Upper lobe of left lung (tissue), 6 donors: ENCODE measurements at places on chromosomes 16 and 17. TPM values are rescaled to one million over a fixed set of nuclear protein-coding genes. Genes with fewer than 3 reads are reported as not detected.

PSKH1 gene
- total RNA-seq = 34.5 TPM

CEP295NL gene
- total RNA-seq = 2.6 TPM

GRCh38 chr16:4908854-4909401, 28.0 kb downstream of the PPL start:
- peaks cover 6% of the 10 kb centered on the region for H3K4me1 ChIP-seq
- no peak overlapping the region for H3K4me3 ChIP-seq
- H3K27me3 ChIP-seq = no peaks in the 10 kb centered on the region
- DNase-seq = no peak
- H3K36me3 ChIP-seq = no peaks in the 10 kb centered on the region
- H3K27ac ChIP-seq = no peak overlapping the region

GRCh38 chr16:89476379-89476778, 14.0 kb downstream of the ANKRD11 start:
- peaks cover 75% of the 10 kb centered on the region for H3K4me1 ChIP-seq
- DNase-seq = no peak
- peak overlapping the region; percentile 2 for H3K27ac ChIP-seq
- H3K4me3 ChIP-seq = no peak overlapping the region
- no peaks in the 10 kb centered on the region for H3K36me3 ChIP-seq

- H3K27me3 ChIP-seq = no peaks in the 10 kb centered on the region
- peak; percentile 70 for DNase-seq
- no peak overlapping the region for H3K4me3 ChIP-seq
- H3K36me3 ChIP-seq = no peaks in the 10 kb centered on the region
- no peaks in the 10 kb centered on the region for H3K4me1 ChIP-seq
Observed at GRCh38 chr17:58200024-58200633, 7.6 kb downstream of the EPX start.

CACNA1G gene
- total RNA-seq = not detected

DNA sequence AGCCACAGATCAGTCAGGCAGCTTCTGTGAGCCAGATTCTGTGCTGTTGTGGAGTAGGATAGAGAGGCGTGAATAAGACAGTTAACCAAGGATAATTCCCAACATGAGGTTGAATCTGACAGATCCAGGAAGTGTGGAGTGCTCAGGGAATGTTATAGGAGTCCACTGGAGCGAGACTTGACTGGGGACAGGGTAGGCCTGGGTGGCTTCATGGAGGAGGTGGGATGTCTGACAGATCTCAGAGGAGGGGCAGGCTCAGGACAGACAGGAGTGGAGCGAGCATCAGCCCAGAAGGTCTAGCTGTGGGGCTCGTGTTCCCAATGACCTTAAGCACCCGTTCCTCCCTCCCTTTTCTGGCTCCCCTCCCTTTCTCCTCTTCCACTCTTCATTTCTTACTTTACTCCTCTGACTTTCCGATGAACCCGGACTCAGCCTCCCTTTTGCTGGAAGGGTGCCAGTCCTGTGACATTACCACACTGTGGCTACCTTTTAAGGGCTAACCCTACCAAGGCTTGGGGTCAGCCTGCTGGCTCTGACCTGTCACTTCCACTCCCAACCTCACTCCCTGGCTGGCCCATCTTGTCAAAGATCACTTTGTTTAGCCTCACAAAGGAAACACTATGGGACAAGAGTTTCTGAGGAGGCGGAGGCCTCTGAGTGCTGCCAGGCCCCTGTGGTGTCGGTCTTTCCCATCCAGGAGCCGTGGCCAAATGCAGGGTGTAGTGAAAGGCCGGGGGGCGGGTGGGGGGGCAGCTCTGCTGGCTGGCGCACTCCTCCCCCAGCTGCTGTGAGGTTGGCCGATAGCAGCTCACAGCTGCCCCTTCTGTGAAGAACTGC, 28.5 kb upstream of the EFCAB13 start:
- H3K27me3 ChIP-seq = no peaks in the 10 kb centered on the region
- H3K27ac ChIP-seq = no peak overlapping the region
- H3K4me1 ChIP-seq = no peaks in the 10 kb centered on the region

GRCh38 chr17:20085283-20085845, 76.2 kb downstream of the SPECC1 start:
- DNase-seq = no peak
- H3K36me3 ChIP-seq = no peaks in the 10 kb centered on the region
- peaks cover 8% of the 10 kb centered on the region for H3K4me1 ChIP-seq
- no peak overlapping the region for H3K4me3 ChIP-seq
- no peaks in the 10 kb centered on the region for H3K27me3 ChIP-seq

- H3K4me3 ChIP-seq = no peak overlapping the region
- no peak for DNase-seq
- no peaks in the 10 kb centered on the region for H3K27me3 ChIP-seq
- H3K27ac ChIP-seq = no peak overlapping the region
- no peaks in the 10 kb centered on the region for H3K36me3 ChIP-seq
Observed at GRCh38 chr17:67520916-67521774, 144.1 kb downstream of the PITPNC1 start.

GRCh38 chr17:34199932-34200534, 55.1 kb upstream of the CCL2 start:
- H3K4me3 ChIP-seq = no peak overlapping the region
- no peak overlapping the region for H3K27ac ChIP-seq
- H3K27me3 ChIP-seq = no peaks in the 10 kb centered on the region
- H3K4me1 ChIP-seq = peaks cover 5% of the 10 kb centered on the region
- H3K36me3 ChIP-seq = no peaks in the 10 kb centered on the region

ZFPM1 gene
- 1.0 TPM for total RNA-seq

GRCh38 chr16:23537390-23537789, 19.8 kb downstream of the EARS2 start:
- no peak overlapping the region for H3K4me3 ChIP-seq
- peaks cover 18% of the 10 kb centered on the region for H3K36me3 ChIP-seq
- H3K4me1 ChIP-seq = no peaks in the 10 kb centered on the region
- no peak overlapping the region for H3K27ac ChIP-seq
- H3K27me3 ChIP-seq = no peaks in the 10 kb centered on the region

TSPAN10 gene
- 1.2 TPM for total RNA-seq

NT5M gene
- 3.7 TPM for total RNA-seq

DNA sequence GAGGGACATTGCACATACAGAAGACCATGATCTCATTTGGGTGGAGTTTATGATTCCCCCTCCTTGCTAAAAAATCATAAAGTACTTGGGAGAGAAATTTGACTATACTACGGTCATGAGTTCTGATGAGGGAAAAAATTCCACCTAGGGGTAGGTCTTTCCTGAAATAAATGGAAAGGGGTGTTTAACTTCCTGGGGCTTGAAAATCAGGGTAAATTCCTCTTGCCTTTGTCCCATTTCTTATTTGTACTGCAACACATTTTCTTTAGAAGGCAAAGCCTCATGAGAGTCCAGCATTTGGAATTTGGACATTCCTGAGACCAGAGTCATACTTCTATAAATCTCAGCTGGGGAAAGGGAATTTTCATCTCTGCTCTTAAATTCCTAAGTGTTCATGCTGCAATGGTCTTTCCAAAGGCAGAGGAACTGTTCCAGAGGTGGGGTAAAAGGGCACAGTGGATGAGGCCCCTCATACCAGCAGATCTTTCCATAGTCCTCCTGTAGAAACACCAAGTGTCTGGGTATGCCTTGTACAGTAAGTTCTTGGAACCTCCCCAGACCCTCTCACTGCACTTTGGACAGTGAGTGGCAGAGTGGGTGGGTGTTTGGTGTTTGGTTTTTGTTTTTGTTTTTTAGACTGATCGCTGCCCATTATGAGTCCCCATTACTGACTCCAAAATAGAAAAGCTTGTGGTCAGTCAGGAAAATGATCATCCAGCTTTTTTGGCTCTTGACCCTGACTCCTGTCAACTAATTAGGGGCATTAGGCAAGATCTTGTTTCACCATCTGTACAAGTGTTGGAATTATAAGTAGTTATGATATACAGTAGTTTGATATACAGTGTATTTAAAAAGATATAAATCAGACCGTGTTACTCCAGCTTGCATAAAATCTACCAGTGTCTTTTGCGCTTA, 6.0 kb downstream of the LYRM1 start:
- no peaks in the 10 kb centered on the region for H3K27me3 ChIP-seq
- DNase-seq = no peak
- H3K4me3 ChIP-seq = no peak overlapping the region
- H3K4me1 ChIP-seq = peaks cover 78% of the 10 kb centered on the region
- H3K36me3 ChIP-seq = no peaks in the 10 kb centered on the region

- no peaks in the 10 kb centered on the region for H3K36me3 ChIP-seq
- no peak overlapping the region for H3K27ac ChIP-seq
- no peaks in the 10 kb centered on the region for H3K27me3 ChIP-seq
- no peaks in the 10 kb centered on the region for H3K4me1 ChIP-seq
- no peak overlapping the region for H3K4me3 ChIP-seq
Observed at GRCh38 chr16:20782470-20782869, 18.7 kb downstream of the ACSM3 start.

GRCh38 chr17:61317779-61318178, 81.9 kb upstream of the TBX2 start:
- no peak overlapping the region for H3K4me3 ChIP-seq
- H3K27ac ChIP-seq = no peak overlapping the region
- H3K36me3 ChIP-seq = no peaks in the 10 kb centered on the region
- no peak for DNase-seq
- no peaks in the 10 kb centered on the region for H3K27me3 ChIP-seq

DNA sequence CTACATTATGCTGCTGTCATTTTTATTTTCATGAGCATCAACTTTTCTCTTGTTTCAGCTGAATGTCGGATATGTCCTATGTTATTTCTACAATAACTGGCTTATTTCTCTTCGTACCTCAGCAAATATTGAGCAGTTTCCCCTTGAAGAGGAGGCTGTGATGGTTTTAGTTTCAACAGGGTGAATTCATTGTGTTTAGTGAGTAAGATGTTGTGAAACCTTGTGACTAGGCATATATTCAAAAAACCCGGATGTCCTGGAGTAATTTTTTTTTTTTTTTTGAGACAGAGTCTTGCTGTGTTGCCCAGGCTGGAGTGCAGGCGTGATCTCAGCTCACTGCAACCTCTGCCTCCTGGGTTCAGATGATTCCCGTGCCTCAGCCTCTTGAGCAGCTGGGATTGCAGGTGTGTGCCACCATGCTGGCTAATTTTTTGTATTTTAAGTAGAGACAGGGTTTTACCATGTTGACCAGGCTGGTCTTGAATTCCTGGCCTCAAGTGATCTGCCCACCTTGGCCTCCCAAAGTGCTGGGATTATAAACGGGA, 11.1 kb downstream of the CPD start:
- no peaks in the 10 kb centered on the region for H3K4me1 ChIP-seq
- no peak overlapping the region for H3K4me3 ChIP-seq
- peaks cover 27% of the 10 kb centered on the region for H3K36me3 ChIP-seq
- H3K27ac ChIP-seq = peak overlapping the region; percentile 60
- H3K27me3 ChIP-seq = no peaks in the 10 kb centered on the region

HBA1 gene
- 52.7 TPM for total RNA-seq

DNA sequence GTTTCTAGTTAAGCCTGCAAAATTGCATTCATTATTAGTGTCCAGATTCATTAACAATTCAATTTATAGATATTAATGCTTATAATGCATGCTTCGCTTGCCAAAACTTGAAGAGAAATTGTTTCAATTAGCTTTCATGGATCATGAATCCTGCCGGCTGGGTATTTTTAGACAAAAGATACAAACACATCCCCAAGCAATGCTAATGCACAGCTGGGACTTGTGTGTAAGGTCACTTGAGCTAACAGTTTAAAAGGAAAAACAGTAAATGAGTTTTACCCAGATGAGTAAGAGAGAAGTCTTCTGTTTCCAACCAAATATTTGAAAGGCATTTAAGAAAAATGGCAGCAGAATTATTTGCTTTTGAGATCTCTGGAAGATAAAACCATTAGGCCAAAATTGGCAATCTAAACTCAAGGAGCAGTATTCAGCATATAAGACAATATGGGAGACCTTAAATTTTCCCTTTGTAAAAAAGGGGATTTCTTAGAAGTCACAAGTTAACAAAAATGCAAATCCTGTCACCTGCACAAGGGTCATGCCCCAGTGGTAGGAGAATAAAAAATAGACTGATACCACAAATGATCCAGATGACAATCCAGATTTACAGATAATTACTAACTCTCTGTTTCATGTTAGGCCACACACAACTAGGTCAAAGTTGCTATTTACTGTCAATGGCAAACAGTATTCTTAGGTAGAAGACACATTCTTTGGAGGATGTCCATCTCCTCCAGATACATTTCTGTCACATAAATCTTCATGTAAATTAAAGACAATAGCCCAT, 418.4 kb upstream of the PMFBP1 start:
- H3K27ac ChIP-seq = no peak overlapping the region
- no peak for DNase-seq
- H3K4me1 ChIP-seq = no peaks in the 10 kb centered on the region
- H3K4me3 ChIP-seq = no peak overlapping the region
- no peaks in the 10 kb centered on the region for H3K27me3 ChIP-seq
- H3K36me3 ChIP-seq = no peaks in the 10 kb centered on the region

GRCh38 chr16:88065747-88066142, 114.5 kb downstream of the BANP start:
- peaks cover 6% of the 10 kb centered on the region for H3K4me1 ChIP-seq
- no peaks in the 10 kb centered on the region for H3K27me3 ChIP-seq
- H3K36me3 ChIP-seq = peaks cover 6% of the 10 kb centered on the region
- no peak overlapping the region for H3K4me3 ChIP-seq

- H3K27ac ChIP-seq = no peak overlapping the region
- no peaks in the 10 kb centered on the region for H3K36me3 ChIP-seq
- H3K27me3 ChIP-seq = no peaks in the 10 kb centered on the region
- H3K4me3 ChIP-seq = no peak overlapping the region
Observed at GRCh38 chr16:46627746-46628145, 6.6 kb upstream of the SHCBP1 start.

DNA sequence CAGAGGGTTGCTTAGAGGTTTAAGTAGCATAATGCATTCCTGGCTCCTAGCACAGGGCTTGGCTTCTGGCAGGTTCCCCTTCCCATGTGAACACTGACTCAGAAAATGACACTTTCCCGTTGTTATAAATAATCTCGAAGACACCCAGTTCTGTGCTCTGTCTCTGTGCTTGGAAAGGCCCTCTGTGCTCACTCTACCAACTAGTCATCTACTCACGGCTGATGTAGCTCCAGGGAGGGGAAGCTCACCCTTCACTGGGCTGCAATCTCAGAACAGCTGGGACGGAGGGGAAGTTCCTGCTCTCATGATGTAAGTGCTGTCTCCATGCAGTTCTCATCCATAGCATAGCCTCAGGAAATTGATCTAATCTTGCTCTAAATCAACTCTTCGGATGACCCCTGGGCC, 230.5 kb upstream of the ASIC2 start:
- H3K36me3 ChIP-seq = no peaks in the 10 kb centered on the region
- no peak overlapping the region for H3K27ac ChIP-seq
- H3K4me3 ChIP-seq = no peak overlapping the region
- H3K4me1 ChIP-seq = peaks cover 3% of the 10 kb centered on the region

ARHGAP44 gene
- 43.0 TPM for total RNA-seq

GRCh38 chr16:8194794-8195193, 395.5 kb downstream of the TMEM114 start:
- DNase-seq = no peak
- no peaks in the 10 kb centered on the region for H3K27me3 ChIP-seq
- H3K36me3 ChIP-seq = no peaks in the 10 kb centered on the region
- H3K27ac ChIP-seq = no peak overlapping the region
- no peak overlapping the region for H3K4me3 ChIP-seq

RPGRIP1L gene
- total RNA-seq = 6.3 TPM
